ENCODE measurements at places on chromosomes 2 and 18. TPM values are rescaled to one million over a fixed set of nuclear protein-coding genes. Genes with fewer than 3 reads are reported as not detected.

DNA sequence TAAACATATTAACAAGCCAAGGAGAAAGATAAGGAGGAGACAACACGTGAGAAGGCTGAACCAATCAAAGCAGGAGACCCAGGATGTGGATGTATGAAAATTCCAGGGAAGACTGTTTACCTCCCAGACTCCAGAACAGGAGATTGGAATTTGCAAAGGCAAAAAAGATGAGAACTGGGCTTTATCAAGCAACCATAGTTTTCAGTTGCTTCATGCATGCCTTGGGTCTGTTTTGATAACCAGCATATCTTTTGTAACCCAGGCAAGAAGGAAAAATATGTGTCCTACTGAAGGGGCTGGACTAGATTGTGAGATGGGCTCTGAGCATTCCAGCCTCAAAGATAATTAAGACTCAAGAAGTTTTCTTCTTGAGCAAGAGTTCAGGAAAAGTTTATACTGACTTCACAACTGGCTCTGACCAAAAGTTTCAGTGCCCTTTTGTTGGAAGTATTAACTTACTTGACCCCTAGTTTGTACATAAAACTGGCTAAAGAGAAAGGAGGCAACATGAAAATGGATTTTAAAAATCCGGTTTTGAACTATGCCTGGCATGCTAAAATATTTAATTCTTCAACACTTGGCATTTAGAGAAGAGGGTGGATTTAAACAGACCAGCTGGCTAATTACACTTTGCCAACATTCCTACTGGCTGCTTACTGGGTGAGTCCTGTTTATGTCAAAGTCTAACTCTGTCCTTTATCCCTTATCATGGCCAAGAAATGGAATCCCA, 79.3 kb upstream of the CD28 start:
- no peak for DNase-seq

DNA sequence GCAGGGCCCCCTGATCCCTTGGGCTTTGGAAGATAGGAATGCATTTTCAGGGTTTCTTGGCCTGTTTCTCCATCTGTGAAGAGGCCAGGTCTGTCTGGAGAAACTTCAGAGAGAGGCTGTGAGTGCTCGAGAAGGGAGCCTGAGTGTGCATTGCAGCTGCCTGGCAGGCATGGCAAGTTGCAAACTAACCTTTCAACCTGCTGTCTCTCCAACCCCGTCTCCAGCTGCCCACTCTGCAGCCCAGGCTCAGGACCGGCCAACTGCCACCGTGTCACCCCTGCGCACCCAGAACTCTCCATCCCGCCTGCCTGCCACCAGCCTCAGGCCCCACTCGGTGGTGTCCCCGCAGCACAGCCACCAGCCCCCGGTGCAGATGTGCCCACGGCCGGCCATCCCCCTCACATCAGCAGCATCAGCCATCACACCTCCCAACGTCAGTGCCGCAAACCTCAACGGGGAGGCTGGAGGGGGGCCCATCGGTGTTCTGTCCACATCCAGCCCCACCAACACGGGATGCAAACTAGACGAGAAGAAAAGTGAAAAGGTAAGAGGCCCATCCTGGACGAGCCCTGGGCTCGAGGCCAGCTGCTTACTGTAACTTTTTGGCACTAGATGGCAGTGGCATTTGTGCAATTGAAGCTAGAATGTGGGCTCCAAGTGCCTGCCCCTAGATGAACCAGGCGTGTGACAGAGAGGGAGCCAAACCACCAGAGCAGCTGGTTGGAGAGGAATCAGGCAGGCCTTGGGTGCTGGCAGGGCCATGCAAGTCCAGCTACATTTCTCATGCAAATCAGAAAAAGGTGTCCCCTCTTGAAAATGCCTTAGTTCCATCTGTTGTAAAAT, 164.6 kb downstream of the SEPTIN10 start:
- DNase-seq: peak; percentile 77

GRCh38 chr2:97967931-97968627, 27.7 kb downstream of the TMEM131 start:
- no peak for DNase-seq

GRCh38 chr2:98730053-98730706, 752 bp downstream of the MGAT4A start:
- peak; percentile 64 for DNase-seq

DNA sequence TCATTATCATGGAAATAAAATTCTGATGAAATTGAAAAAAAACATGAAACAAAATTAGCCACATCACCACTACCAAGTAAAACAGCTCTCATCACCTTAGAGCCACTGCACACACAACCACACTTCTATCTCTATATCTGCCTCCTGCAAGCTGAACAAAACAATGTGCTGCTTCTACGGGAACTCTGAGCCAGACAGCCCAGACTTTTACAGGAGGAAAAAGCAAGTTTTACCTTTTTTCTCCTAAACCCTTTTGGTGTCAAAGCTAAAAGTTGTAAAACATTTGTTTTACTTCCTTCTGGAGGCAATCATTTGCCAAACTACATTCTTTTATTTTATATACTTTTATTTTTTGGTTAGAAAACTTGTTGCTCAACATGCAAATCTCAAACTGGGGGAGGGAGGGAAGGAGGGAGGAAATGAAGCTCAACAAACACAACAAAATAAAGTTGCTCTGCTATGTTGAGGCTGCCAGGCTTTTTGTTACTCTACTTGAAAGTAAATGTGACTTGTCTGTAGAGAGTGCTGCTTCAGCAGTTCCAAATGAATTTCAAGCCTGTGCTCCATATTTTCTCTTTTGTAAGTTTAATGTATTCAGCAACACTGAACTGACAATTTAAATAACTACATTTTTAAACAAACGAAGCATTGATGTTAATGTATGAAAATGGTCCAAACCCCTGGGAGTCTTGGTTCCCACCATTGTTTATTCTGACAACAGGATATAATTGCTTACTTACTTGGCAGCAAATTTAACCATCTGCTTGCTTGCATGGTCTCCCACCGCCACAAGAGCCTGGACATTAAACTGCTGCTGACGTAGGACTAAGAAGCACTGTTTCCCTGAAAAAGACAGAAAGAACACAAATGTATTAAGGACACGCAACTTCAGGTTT, 24.5 kb downstream of the DARS1 start:
- no peak for DNase-seq

GRCh38 chr2:117360586-117360985, 453.9 kb upstream of the DDX18 start:
- DNase-seq: no peak

GRCh38 chr2:202049840-202050239, 16.2 kb downstream of the FZD7 start:
- DNase-seq: no peak

- no peak for DNase-seq
Measured at GRCh38 chr2:135226961-135227360, 174.9 kb downstream of the RAB3GAP1 start.

DNA sequence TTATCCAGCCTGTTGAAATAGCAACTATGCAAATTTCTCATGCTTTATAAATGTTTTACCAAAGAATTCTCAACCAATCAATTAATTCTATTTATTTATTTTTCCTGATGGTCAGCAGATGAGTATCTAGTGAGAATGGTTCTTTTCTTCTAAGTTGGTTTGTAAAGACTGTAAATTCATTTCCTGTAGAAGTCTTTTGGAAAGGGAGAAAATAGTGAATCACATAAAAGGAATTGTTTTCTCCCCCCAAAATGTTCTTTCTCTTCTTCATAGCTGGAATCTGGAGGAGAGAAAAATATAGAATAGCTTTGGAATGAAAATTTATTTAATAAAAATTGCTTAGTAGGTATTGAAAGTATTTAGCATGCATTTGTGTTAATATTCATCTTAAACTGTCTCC, 836.1 kb upstream of the ZEB2 start:
- no peak for DNase-seq

DNA sequence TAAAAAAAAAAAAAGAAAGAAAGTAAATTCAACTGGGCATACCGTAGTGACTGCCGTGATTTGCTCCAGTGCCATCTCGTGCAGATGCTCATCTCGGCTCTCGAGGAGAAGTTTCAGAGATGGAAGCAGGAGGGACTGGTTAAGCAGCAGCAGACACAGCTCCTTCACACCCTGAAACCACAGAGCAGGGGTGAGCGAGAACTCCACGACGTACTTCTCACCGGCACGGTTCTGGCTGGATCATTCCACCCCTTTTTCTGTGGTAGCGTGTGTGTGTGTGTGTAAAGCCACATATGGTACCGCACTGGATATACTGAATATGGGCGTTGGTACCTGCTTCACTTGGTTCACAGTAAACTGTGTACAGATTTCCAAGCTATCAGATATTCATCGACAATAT, 382.2 kb downstream of the NBAS start:
- no peak for DNase-seq

DNA sequence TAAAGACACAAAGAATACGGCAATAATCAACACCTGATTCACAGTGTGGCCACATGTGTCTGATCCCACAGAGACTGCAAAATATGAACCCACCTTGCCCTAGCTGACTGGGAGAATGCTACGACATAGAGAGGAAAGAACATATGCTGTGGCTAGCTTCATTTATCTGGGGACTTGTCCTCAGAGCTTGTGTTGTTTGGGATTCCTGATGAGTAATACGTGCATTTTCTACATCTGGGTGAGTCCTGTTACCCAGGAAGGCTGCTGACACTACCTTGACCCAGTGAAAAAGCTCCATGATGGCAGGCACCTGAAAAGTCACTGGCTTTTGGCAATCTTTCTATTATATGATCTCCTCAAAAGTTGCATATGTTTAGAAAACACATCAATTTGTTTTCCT, 427.7 kb upstream of the LYPD1 start:
- DNase-seq: no peak

- DNase-seq: no peak
Measured at GRCh38 chr18:32160547-32160946, 29.3 kb upstream of the MEP1B start.

DNA sequence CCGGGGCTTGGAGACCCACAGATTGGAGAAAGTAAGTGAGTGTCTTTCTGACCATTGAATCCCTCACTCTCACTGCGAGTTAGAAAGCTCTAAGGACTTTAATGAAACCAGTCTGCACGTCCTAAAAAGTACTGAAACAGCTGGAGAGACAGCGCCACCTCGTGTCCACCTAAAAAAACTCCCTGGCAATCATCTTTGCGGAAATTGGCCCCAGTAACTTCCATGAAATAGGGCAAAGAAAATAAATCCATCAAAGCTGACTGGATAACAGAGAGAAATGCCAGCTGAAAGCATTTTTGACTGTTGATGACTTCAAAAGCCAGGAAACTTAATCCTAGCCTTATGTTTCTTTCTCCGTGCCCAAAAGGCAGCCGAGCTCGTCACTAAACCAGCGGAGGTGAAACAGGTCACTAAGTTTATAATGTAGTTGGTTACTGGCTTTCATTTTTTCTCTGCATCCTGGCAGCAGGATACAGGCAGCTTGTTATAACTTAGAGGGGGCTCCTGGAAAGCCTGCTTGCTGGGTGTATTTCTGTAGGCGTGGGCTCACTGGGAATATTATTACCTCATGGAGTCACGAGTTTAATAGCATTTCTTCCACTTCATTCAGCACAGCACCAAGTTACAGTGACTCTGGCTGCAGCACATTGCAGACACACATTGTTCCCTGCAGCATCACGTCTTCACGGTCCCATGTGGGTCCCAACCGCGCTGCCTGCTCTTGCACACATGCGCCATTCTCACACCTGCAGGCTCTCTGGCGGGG, 266.5 kb downstream of the HRH4 start:
- DNase-seq: peak; percentile 57

- DNase-seq: peak; percentile 55
Measured at GRCh38 chr2:240965296-240965904, 33.0 kb upstream of the SNED1 start.

- DNase-seq: peak; percentile 80
Measured at GRCh38 chr2:213932-214693, 49.7 kb downstream of the SH3YL1 start.

DNA sequence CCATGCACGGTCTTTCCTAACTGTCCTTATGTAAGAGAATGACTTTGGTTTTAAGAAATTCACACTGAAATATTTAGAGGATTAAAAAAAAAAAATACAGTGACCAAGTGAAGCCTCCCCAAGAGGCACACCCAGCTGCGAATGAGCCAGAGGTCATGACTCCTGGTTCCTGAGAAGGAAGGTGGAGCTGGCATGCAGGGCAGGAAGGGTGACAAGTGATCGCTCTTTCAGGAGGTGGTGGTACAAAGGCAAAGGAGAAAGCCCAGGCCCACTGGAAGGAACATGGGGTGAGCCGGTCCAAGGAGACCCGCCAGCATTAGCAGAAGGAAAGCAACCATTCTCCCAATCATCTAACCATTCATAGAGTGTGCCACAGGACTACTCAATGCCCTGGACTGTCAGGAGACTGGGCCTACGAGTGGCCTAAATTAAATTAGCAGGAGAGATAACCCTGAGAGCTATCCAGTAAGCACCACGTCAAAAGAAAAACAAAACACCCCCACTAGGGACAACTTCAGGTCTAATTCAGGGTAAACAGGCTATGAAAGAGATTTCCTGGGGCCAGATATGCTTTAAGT, 7.8 kb downstream of the INO80C start:
- DNase-seq: no peak

DNA sequence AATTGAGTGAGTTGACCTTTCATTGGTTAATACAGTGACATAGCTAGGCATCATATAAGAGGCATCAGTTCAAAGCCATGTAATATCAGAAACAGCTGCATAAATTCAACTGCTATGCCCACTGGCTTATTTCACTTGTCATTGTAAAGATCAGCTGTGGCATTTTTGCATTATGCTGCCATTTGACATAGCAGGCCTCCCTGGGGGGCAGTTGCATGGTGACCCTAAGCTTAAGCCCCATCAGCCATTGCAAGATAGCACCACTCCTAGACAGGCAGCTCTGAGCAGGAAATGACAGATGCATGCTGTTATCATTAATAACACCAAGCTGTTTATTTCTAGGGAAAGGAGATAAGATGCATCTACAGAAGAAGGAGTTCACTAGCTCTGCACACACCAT, 233.4 kb upstream of the CNTNAP5 start:
- no peak for DNase-seq

- no peak for DNase-seq
Measured at GRCh38 chr2:222952204-222952603, 91.4 kb downstream of the ACSL3 start.

DNA sequence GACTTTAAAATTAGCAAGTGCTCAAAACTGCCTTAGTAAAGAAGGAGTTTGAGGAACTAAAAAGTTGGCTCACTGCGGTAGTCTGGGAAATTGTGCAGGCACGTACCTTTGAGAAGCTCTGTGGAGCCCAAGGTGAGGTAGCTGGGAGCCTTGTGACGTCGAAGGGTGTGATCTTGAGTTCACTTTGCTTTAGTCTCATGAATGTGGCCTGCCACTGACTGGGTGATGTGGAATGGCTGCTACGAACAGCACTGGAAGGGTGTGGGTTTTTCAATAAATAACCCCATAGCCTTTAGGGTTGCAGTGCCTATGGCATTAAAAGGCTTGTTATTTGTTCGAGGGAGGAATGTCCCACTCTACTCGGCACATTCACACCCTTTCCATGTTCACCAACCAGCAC, 312.3 kb downstream of the PRKCE start:
- DNase-seq: peak; percentile 18

The SMAD2 gene
- total RNA-seq: 30.2 TPM

The CNGA3 gene
- not detected for total RNA-seq

The CHST9 gene
- total RNA-seq: 3.1 TPM

The CD8B2 gene
- total RNA-seq: not detected

The ADCYAP1 gene
- not detected for total RNA-seq

The CXCR1 gene
- 0.30 TPM for total RNA-seq

The CAPN14 gene
- not detected for total RNA-seq

The NTSR2 gene
- total RNA-seq: not detected

The SLC25A52 gene
- total RNA-seq: not detected
